CD4-positive, CD25-positive, alpha-beta regulatory T cell (primary cell): ENCODE measurements at places on chromosomes 2 and 18. TPM values are rescaled to one million over a fixed set of nuclear protein-coding genes. Genes with fewer than 3 reads are reported as not detected.

DNA sequence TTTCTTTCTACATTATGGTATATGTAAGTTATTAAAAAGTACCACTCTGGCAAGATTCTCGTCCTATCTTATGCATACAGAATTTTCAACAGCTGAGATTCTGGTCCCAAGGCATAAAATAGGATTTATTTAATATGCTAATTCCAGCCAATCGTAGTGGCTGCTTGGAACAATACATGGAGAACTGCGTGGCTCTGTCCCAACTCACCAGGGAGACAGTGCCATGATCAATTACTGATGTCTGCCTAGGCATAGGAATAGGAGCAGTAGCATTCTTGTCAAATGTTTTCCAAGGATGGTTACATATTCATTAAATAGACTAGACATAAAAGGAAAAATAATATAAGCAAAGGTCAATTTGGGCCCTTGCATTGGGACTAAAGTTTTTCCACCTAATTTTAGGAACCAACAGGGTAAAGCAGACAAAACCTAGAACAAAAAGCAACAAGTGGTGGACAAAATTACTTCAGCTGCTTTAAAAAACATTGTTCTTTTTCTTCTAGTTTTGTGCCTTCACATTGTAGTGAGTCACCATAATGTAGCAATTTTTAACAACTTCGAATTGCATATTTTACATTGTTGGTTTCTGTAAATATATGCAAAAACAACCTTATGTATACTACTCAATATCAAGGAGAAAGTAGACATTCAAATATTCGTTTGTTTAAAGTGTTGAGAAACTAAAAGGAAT lies 232.8 kb upstream of the ATP5MC3 start:
- DNase-seq, result no peak

- no peak for DNase-seq
Measured at GRCh38 chr2:104040771-104041170, 813.1 kb upstream of the POU3F3 start.

- DNase-seq, result no peak
Measured at GRCh38 chr18:51946946-51947345, 393.1 kb upstream of the DCC start.

- no peak for DNase-seq
Measured at GRCh38 chr18:9426753-9427152, 48.6 kb upstream of the RALBP1 start.

DNA sequence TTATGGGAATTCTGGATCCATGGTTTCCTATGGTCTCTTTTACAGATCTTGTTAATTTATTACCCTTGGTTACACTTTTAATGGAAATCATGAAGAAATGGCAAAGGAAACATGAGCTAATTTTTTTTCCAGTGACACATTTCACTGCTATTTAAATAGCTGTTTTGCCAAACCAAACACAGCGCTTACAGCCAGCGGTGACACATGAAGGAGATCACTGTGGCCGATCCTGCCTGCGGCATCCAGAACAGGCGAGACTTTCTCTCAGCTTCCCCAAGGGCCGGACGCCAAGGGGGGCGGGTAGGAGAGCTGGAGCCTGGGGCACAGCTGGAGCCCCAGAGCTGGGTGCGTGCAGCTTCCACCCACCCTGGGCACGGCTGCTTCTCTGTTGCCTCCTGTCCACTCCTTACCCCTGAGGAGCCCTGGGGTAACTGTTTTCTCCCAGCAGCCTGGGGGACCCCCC lies 81.4 kb upstream of the PKDCC start:
- DNase-seq, result no peak

- DNase-seq, result no peak
Measured at GRCh38 chr2:181471783-181472182, 14.6 kb downstream of the ITGA4 start.

DNA sequence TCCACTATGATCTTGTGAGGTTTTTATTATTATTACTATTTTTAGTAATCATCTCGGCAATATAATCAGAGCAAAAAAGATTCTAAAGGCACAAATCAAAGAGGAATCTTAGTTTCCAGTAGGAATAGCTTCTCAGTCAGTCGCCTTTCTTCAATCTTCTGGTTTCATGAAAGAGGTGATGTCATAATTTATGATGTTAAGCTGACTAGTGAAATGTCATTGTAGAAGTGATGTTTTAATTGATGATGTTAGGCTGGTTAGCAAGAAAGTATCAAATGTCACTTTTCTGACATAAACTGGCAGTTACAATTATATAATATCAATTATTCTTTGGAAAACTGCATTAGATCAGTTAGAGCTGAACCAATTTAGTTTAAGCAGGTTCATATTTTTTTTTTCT lies 476.7 kb upstream of the ETAA1 start:
- DNase-seq, result no peak

GRCh38 chr2:204892506-204893255 lies 347.4 kb downstream of the PARD3B start:
- no peak for DNase-seq

DNA sequence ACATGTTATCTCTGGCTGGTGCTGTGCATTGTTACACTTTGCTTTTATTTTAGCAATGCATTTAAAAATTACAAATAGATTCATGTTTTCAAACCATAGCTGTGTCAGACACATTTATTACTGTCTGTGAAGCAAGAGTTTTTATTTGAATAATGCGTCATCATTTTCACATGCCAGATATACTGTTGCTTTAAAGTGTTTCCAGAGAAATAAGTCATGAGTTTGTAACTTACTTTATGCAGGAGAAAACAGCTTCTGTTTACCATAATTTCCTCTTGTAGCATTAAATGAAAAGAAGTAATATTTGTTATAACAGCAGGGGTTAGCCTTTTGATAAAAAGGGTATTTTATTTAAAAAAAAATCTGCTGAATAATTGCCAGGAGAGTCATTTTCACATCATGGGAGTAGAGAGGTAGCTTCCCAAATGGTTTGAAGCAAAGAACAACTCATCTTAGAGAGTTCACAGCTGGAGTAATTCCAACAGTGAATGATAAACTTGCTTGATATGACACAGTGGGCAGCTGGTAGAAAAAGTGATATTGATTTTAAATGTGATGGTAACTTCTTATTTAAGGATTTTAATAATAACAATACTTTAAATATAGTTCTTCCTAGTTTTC lies 1274.5 kb upstream of the CRIM1 start:
- DNase-seq, result no peak

DNA sequence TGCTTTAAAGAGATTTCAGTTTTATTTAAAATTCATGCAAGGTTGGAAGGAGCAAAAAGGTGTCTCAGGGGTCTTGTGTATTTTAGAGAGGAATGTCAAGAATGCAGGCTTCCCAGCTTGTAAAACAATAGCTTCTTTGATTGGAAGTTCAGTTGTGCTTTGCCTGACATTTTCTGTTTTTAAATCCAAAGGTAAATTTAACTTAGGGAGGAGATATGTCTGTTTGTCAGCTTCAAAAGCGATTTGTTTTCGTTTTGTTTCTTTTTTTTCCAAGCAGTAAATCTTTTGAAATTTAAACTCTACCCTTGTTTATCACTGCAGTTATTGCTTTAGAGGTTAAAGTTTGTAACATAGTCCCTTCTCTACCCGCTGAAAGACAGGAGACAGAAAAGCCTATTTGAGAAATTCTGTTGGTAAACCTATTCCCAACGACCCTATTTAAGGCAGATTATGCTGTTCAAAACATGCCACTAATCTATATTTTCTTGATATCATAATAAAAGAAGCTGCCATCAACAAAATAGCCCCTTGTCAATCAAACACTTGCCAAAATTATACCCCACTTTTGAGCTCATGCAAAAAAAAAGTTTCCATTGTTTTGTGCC lies 639.6 kb downstream of the IRS1 start:
- no peak for DNase-seq

DNA sequence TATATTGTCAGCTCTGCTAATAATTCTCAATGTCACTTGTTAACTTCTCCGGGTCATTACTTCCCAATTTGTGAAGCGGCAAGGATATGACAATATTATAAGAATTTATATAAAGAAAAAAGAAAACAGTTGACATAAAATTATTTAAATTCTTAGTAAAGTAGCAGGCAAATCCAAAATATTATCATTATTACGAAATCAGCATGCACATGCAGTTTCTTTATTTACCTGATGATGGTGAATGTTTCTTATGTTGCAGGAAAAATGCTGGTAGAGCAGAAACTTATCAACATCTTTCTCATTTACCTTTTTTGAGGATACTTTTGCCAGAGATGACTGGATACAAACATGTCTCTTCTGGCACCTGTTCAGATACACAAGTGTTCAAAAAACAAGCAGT lies 38.1 kb downstream of the SRBD1 start:
- no peak for DNase-seq

GRCh38 chr2:48199070-48199469 lies 292.8 kb upstream of the FBXO11 start:
- DNase-seq, result no peak

DNA sequence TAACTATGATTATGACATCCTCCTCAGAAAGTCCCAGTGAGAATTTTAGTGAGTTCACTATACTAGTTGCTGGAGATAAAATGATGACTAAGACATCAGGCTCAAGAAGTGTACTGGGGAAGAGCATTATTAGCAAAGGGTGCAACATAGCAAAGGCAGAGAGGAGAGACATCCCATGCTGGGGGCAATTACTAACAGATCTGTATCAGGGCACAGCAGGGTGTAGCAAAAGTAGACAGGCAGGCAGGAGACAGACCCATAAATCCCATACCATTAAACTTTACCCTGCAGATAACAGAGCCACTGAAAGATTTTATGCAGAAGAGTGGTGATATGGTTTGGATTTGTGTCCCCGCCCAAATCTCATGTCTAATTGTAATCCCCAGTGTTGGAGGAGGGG lies 161.7 kb downstream of the SP3 start:
- DNase-seq, result no peak

Gene KCNG2
- not detected for total RNA-seq

Gene GALNT5
- not detected for total RNA-seq

Gene TAF4B
- total RNA-seq, result 5.0 TPM
